Neural crest cell (in vitro differentiated cells): ENCODE measurements at places on chromosomes 12 and 14. TPM values are rescaled to one million over a fixed set of nuclear protein-coding genes. Genes with fewer than 3 reads are reported as not detected.

Gene SERPINA1
- total RNA-seq, result not detected in 2 replicates

Gene LRP1-AS
- total RNA-seq, result not detected in 2 replicates

Gene POTEG
- not detected in 2 replicates for total RNA-seq

Gene ENDOU
- total RNA-seq, result not detected in 2 replicates

Gene SYCP3
- 0.36 TPM in 1 of 2 replicates, not detected in the other for total RNA-seq

Gene SERPINA9
- not detected in 2 replicates for total RNA-seq

Gene PXMP2
- 31.0 and 33.5 TPM in 2 replicates for total RNA-seq

Gene SLC25A47
- total RNA-seq, result not detected in 2 replicates

Gene CD163
- not detected in 2 replicates for total RNA-seq

Gene ASCL1
- 4.3 and 5.1 TPM in 2 replicates for total RNA-seq

Gene C12orf54
- total RNA-seq, result not detected in 2 replicates

Gene NFE2
- total RNA-seq, result 0.32 TPM in 1 of 2 replicates, not detected in the other

Gene NINJ2
- total RNA-seq, result 0.42 TPM in 1 of 2 replicates, not detected in the other

Gene HCAR2
- not detected in 2 replicates for total RNA-seq

Gene KRT74
- total RNA-seq, result not detected in 2 replicates

Gene NANOG
- total RNA-seq, result 0.05 TPM in 1 of 2 replicates, not detected in the other

Gene EID3
- 1.8 and 3.0 TPM in 2 replicates for total RNA-seq

Gene VRTN
- total RNA-seq, result not detected in 2 replicates

Gene KCNC2
- not detected in 2 replicates for total RNA-seq

Gene OTX2
- total RNA-seq, result 0.77 and 0.84 TPM in 2 replicates

Gene ANKRD33
- total RNA-seq, result not detected in 2 replicates

Gene PRR4
- 3.3 and 6.9 TPM in 2 replicates for total RNA-seq

Gene SYNE3
- total RNA-seq, result 0.82 and 0.96 TPM in 2 replicates

Gene NR1H4
- total RNA-seq, result not detected in 2 replicates

Gene KCNJ8
- 4.0 and 4.6 TPM in 2 replicates for total RNA-seq

Gene TFCP2
- total RNA-seq, result 28.5 and 28.8 TPM in 2 replicates

Gene PLXNC1
- total RNA-seq, result 4.3 and 5.8 TPM in 2 replicates

Gene BRI3BP
- 18.6 and 19.0 TPM in 2 replicates for total RNA-seq

Gene KLRC3
- total RNA-seq, result not detected in 2 replicates

Gene HDAC7
- 76.0 and 76.6 TPM in 2 replicates for total RNA-seq

Gene P3H3
- 47.4 and 52.7 TPM in 2 replicates for total RNA-seq

Gene ACVRL1
- total RNA-seq, result 0.14 and 0.49 TPM in 2 replicates

Gene AJUBA
- total RNA-seq, result 32.8 and 33.1 TPM in 2 replicates

Gene SERPINA12
- total RNA-seq, result not detected in 2 replicates

Gene BATF
- total RNA-seq, result not detected in 2 replicates

Gene CELA1
- not detected in 2 replicates for total RNA-seq

Gene CFAP54
- total RNA-seq, result 1.5 and 3.1 TPM in 2 replicates

Gene AGAP2
- 3.9 and 4.1 TPM in 2 replicates for total RNA-seq
